M059J (cell line): ENCODE measurements at places on chromosomes 11 and 22. TPM values are rescaled to one million over a fixed set of nuclear protein-coding genes. Genes with fewer than 3 reads are reported as not detected.

DNA sequence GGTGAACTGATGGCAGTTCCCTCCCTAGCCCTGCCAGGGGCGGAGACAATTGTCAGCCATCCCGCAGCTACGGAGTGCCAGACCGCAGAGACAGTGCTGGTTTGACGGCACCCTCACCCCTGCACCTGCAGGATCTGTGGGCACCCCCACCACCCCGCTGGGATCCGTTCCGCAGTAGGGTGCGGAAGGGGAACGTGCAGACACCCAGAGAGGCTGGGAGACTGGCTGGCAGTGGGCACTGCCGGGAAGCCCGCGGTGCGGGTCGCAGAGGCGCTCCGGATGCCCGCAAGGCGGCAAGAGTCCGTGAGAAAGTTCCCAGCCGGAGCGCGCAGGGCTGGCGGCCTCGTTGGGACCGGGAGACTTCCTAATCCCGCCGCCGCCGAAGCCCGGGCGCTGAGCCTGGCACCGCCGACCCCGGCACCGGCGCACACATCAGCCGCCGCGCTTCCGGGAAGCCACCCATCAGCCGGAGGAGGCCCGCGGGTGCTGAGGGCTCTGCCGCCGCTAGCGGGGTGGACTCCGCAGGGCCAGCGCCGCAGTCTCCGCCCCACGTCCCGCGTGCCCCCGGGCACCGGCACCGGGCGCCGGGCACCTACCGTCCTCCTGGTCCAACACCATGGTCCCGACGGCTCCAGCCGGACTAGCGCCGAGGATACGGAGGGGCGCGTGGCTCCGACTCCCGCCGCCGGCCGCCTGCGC lies 4.3 kb upstream of the LMO1 start:
- DNase-seq = no peak

- DNase-seq = no peak
Observed at GRCh38 chr11:12542186-12542935, 131.9 kb upstream of the TEAD1 start.

GRCh38 chr11:126853732-126854131 lies 146.8 kb downstream of the KIRREL3 start:
- DNase-seq = no peak

- DNase-seq = no peak
Observed at GRCh38 chr11:17637901-17638300, 81.5 kb upstream of the MYOD1 start.

DNA sequence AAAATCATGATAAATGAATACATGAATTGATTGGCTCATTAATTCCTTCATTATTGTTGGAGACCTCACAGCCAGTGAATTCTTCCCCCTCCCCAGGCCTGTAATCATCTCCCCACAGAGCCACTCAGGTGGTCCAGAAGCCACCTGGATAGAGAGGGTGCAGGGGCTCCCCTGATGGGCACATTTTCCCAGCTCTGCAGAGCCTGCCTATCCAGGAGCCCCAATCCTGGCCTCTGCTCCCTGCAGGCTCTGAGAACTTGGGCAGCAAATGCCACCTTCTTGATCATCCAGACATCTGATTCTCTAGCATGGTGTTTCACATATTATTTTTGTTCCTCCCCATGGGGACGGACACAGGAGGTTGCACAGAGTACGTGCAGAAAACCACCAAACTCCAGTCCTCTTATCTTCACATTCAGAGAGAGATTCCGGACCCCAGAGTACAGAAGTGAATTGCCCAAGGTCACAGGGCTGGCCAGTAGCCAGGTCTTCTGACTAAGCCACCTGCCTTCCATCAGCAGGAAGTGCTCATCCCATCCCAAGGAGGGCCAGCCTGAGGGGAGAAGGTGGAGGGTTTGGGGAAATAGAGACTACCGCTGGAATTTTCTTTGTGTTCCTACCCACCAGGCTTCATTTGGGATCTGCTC lies 348.0 kb downstream of the BUD13 start:
- no peak for DNase-seq

DNA sequence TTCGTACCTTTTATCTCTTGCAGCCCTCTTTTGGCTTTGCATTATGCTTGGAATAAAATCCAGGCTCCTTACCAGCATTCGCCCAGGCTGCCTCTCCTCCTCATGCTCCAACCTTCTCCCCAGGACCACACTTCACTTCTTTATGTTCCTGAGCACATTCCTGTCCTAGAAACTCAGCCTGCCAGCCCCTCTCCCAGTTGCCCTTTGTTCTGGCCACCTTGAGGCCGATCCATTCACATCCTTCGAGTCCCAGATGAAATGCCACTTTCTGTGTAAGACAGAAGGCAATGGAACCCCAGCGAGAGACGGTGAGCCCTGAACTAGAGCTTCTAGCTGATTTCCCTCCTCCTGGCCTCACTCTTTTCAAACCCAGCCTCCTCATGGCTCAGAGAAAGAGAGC lies 73.0 kb upstream of the NTM start:
- no peak for DNase-seq

- no peak for DNase-seq
Observed at GRCh38 chr22:46413725-46414379, 78.3 kb downstream of the TRMU start.

Gene MS4A15
- not detected in 2 replicates for total RNA-seq

DNA sequence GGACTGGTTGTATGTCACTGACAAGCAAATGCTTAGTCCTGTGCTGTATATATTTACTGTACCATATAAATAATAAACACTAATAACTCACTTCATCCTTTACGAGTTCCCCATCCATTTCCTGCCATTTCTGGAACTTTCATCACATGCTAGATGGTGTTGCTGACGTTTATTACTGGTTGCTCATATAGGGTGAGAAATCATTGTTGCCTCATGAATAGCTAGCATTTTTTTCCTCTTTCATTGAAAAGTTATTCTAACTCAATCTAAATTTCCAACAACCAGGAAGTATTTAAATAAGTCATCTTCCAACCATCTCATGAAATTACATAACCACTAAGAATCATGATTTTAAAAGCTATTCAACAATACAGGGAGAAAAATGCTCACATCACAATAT lies 88.6 kb upstream of the RCN1 start:
- DNase-seq = no peak

Gene STARD10
- 17.7 and 28.7 TPM in 2 replicates for total RNA-seq

Gene TUBA8
- total RNA-seq = 1.3 and 1.7 TPM in 2 replicates

GRCh38 chr11:1939006-1939625 lies 8.0 kb upstream of the MRPL23 start:
- DNase-seq = no peak

Gene MMP12
- total RNA-seq = 4.0 and 4.6 TPM in 2 replicates

- DNase-seq = no peak
Observed at GRCh38 chr22:49636649-49637048, 191.0 kb downstream of the BRD1 start.

- no peak for DNase-seq
Observed at GRCh38 chr11:35114906-35115687, 23.9 kb upstream of the CD44 start.

Gene CD3E
- total RNA-seq = not detected in 2 replicates

GRCh38 chr22:48579928-48580309 lies 1247.8 kb downstream of the BRD1 start:
- DNase-seq = no peak

Gene APBB1
- total RNA-seq = 16.5 and 24.4 TPM in 2 replicates

DNA sequence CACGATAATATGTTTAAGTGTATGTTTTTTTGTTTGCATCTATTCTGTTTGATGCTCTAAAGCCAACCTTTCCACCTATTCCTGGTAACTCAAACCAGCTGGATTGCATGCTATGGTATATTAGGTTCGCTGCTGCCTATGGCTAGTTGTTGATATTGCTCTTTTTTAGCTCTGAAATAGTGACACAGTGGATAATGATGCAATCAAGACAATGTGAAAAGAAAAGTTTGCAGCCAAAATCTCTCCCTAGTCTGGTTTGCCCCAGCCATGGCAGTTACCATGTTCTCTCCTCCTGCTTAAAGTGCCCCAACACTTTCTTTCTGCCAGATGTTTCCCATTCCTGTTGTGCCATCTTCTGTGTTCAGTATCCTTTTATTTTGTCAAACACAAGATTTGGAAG lies 269.7 kb downstream of the DYNC2H1 start:
- DNase-seq = no peak

- DNase-seq = no peak
Observed at GRCh38 chr11:118090545-118091162, 3.9 kb upstream of the SMIM35 start.

DNA sequence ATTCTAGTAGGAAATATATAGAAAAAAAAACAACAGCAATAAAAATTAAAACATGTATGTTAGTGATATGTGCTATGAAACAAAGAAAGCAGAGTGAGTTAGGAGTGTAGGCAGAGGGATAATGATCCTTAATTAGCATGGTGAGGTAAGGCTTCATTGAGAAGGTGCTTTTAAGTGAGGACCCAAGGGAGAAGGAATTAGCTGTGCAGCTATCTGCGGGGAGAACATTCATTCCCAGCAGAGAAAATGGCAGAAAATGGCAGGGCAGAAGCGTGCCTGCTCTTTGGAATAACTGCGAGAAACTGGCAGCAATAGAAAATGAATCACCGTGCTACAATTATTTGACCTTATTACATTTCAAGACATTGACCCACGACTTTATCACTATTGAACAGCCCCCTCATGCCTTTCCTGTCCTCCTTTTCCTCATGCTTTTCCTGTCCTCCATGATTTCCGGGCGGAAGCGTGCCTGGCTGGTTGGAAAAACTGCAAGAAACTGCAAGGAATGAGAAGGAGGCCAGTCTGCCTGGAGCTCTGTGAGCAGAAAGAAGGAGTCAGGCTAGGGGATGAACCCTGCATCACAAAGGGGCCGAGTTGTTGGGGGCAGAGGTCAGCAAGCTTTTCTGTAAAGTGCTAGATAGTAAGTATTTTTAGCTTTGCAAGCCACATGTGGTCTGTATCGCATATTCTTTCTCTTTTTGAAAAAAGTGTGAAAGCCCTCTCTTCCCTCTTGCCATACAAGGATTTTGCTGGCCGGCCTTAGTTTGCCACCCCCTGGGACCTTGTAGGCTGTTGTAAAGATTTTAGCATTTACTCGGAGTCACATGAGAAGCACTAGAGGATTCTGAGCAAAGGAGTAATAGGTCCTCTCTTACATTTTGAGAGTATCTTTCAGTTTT lies 37.1 kb upstream of the SWAP70 start:
- DNase-seq = no peak

- no peak for DNase-seq
Observed at GRCh38 chr11:15308840-15309239, 194.1 kb downstream of the INSC start.

DNA sequence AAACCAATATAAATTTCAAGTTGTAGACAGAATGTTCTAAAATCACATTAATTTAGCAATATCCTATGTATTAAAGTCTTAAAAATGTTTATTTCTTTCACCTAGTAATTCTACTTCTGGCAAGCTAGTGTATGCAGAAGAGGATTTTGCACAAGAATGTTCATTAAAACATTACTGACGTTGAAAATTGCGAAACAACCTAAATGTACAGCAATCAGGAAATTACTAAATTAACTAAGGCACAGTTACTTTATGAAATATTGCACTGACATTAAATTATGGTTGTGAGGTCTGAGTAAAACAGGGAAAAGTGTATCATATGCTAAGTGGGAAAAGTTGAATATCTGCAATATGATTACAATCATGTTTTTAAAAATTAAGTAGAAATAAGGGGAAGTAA lies 4.1 kb downstream of the SLC36A4 start:
- DNase-seq = no peak

Gene F2
- total RNA-seq = not detected in 2 replicates

GRCh38 chr11:41256041-41256440 lies 203.4 kb downstream of the LRRC4C start:
- no peak for DNase-seq

Gene OR52E2
- not detected in 2 replicates for total RNA-seq
